ENCODE measurements at places on chromosomes 5 and 9. TPM values are rescaled to one million over a fixed set of nuclear protein-coding genes. Genes with fewer than 3 reads are reported as not detected.

DNA sequence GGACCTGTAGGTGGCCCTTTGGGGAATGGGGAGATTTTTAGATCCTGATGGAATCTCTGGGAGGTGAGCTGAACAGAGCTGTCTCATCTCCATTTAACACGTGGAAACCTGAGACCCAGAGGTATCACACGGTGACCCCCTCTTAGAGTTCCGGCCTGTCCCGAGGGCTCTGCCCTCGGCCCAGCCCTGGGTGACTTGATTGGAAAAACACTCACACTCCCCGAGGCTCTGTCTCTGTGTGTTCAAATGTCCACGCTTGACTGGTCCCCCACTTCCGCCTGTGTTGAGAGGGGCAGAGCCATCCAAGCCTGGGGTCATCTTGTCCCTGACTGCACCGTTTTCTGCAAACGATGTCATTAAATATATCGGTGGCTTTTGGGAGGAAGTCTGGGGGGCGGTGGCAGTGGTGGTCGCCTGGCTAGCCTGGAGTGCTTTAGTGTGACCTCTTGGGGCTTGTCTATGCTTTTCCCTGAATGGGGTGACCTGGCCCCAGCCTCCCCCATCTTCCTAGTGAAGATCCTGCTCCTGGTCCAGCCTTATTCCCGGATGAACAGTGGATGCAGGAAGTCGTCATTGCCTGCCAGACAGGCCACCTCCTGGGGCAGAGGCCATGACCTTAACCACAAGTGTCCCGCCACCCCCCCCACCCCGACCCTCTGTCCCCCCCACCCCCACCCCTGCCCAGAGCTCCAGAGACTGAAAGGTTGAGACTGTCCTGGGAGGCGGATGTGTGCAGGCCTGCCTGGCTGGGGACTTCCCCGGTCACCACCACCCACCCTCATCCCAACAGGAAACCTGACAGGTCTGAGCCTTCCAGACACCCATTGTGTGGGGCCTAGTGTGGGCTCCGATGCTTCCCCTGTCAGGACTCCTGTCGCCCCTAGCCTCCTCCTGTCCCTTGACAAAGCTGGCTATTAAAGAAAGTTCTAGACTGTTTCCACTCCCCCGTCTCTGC lies 5.3 kb upstream of the DAB2IP start:
- peaks cover 6% of the 10 kb centered on the region for H3K27me3 ChIP-seq
- DNase-seq: no peak
- H3K4me1 ChIP-seq: peaks cover 53% of the 10 kb centered on the region
- H3K27ac ChIP-seq: no peak overlapping the region

- peak overlapping the region; percentile 34 for H3K27ac ChIP-seq
- peaks cover 39% of the 10 kb centered on the region for H3K4me1 ChIP-seq
- H3K27me3 ChIP-seq: no peaks in the 10 kb centered on the region
- no peak for DNase-seq
Measured at GRCh38 chr9:71824257-71824656, 55.9 kb upstream of the CEMIP2 start.

- no peaks in the 10 kb centered on the region for H3K36me3 ChIP-seq
- H3K4me3 ChIP-seq: no peak overlapping the region
- no peaks in the 10 kb centered on the region for H3K4me1 ChIP-seq
Measured at GRCh38 chr5:99926463-99926862, 608.7 kb upstream of the FAM174A start.

GRCh38 chr5:172710676-172711075 lies 60.3 kb downstream of the DUSP1 start:
- peaks cover 9% of the 10 kb centered on the region for H3K4me1 ChIP-seq
- H3K4me3 ChIP-seq: no peak overlapping the region
- no peak for DNase-seq
- peaks cover 24% of the 10 kb centered on the region for H3K27me3 ChIP-seq
- H3K27ac ChIP-seq: no peak overlapping the region

- no peak overlapping the region for H3K4me3 ChIP-seq
- DNase-seq: no peak
- peaks cover 33% of the 10 kb centered on the region for H3K4me1 ChIP-seq
- peaks cover 19% of the 10 kb centered on the region for H3K36me3 ChIP-seq
- H3K27ac ChIP-seq: no peak overlapping the region
Measured at GRCh38 chr5:139399501-139400121, 4.3 kb downstream of the SPATA24 start.

DNA sequence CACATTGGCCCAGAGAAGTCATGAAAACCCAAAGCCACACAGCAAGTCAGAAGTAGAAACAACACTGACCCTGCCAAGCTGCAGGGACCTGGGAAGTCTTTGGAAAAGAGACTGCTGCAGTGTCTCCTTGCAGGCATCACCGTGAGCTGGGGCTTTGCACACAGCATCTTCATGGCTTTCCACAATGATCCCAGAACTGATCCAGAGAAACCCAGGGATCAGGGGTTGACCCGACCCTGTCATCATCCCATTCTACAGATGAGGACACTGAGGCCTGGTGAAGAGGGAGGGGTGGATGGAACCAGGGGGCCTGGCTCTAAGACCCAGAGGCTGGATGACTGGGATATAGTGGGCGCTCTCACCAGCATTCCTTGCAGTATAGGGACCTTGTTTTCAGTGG lies 4.3 kb upstream of the FAM78A start:
- peaks cover 14% of the 10 kb centered on the region for H3K4me1 ChIP-seq
- no peak for DNase-seq
- no peak overlapping the region for H3K4me3 ChIP-seq
- H3K36me3 ChIP-seq: no peaks in the 10 kb centered on the region
- H3K27ac ChIP-seq: no peak overlapping the region

The IPO11 gene
- 60.0 TPM for total RNA-seq
